HS-27A (cell line): ENCODE measurements at places on chromosomes 7 and 10.
A peak's percentile ranks its signal among the peaks of the same experiment; 100 is the strongest.

- DNase-seq: no peak
These were observed 31.5 kb downstream of the DNAJB12 start for GRCh38 chr10:72323108-72323749.

DNA sequence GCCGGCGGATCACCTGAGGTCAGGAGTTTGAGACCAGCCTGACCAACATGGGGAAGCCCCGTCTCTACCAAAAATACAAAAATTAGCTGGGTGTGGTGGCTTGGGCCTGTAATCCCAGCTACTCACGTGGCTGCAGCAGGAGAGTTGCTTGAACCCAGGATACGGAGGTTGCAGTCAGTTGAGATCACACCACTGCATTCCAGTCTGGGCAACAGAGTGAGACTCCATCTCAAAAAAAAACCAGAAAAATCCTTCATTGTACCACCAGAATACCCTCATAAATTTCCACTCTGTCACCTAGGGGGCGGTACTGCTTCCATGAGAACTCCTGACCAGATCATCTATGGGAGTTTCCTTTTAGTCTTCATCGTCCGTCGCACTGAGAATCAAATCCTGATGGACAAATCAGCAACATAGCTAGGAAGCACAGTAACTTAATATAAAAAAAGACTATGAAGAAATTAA is 225.8 kb upstream of the KLF14 start:
- DNase-seq: peak; percentile 78

DNA sequence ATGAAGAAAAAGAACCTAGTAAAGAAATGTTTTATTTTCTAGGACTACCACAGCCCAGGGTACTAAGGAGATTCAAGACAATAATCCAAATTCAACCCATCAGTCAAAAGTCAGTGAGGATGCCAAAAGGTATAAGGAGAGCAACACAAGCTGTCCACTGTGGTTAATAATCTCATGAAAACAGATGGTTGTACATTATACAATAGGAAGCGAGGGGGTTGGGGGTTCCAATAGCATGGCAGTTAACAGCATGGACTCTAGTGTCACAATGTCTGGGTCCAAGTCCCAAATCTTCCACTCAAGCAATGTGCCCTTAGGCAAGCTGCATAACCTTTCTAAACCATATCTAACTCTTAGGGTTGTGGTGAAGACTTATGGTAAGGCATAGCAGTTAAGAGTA is 35.1 kb downstream of the BRAF start:
- DNase-seq: no peak

GRCh38 chr10:30999070-30999712 is 32.5 kb downstream of the ZNF438 start:
- no peak for DNase-seq

- no peak for DNase-seq
These were observed 671.0 kb upstream of the FZD8 start for GRCh38 chr10:36313142-36313541.

DNA sequence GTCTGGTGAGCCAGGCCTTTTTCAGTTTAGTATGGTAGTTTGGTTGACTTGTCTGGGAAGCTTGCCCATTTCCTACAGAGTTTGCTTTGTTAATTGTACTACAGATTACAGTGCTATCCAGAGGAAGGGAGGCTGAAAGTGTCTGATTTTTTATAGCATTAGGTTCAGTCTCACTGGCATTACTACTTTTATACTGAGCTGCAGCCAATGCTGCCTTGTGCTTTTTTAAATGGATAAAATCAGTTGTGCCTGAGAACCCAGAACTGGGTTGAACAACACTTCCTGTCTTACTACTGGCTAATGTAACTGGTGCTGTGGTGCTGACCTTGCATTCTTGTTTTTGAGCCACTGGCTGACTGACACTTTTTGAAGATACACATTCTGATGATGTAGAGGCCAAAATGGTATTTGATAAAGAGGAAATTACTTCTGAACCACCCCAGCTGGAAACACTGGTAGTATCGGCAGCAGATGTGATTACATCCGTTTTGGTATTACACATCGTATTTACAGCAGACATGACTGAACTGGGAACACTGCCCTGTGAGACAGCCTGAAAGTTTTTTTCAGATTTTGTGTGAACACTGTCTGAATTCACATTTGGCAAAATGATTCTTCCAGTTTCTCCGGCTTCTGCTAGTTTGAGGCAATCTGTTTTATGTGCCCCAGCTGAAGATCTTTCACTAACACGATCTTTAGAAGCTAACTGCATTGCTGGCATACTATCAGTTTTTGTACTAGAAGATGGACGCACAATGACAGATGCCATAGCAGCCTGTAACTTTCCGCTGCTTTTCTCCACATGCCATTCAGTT is 74.1 kb downstream of the NRBF2 start:
- DNase-seq: no peak

DNA sequence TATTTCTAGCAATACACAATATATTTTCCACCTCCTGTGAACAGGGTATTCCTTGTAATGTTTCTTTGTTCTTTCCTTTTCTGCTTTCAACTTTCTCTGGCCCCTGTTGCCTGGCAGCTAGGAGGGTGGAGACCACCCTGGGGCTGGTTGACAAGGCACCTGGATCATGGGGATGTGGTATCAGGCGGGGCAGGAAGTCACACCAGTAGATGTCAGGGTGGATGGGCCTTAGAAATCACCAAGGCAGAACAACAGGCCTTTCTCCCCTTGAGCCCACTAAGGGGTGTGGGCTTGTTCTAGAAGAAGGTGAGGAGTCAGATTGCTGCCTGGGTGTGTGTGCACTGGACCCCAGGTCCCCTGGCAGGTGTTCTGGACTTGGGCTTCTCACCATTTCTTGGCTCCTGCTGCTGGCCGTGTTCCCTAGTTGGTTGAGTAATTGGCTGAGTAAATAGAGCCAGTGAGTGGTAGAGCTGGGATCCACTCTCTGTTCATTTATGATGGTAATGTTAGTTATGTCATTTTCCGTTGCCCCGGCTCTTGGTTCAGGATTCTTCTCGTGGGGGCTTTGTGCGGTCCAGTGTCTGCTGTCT is 24.9 kb downstream of the ZNF783 start:
- no peak for DNase-seq

- DNase-seq: no peak
These were observed 66.3 kb downstream of the CREB5 start for GRCh38 chr7:28478656-28479055.

- DNase-seq: no peak
These were observed 37.2 kb downstream of the FAM149B1 start for GRCh38 chr10:73205081-73205480.

DNA sequence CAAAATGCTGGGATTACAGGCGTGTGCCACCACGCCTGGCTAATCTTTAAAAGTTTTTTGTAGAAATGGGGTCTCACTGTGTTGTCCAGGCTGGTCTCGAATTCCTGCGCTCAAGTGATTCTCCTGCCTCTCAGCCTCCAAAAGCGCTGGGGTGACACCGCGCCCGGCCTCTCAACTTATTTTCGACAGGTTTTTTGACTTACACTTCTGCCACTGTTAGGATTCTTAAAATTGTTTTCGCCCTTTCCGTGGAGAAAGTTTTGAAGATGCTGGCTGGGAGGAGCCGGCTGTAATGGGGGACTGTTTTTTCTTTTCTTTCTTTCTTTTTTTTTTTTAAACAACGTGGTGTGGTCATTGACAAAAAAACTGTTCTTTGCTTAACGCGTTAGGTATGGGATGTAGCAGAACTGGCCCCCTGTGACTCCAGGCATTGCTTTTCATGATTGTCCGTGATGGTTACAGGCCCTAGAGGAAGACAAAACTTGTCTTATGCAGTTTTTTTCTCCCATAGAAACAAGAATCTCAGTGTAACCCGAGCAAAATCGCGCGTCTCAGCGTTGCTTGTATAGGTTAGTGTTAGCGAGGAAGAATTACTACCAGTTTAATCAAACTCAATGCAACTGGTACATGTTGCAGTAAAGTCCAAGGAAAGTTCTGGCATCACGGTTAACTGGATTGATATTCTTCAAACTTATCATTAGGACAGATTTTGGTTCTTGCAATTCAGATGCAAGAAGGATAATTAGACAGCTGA is 72.2 kb downstream of the DAGLB start:
- DNase-seq: no peak

DNA sequence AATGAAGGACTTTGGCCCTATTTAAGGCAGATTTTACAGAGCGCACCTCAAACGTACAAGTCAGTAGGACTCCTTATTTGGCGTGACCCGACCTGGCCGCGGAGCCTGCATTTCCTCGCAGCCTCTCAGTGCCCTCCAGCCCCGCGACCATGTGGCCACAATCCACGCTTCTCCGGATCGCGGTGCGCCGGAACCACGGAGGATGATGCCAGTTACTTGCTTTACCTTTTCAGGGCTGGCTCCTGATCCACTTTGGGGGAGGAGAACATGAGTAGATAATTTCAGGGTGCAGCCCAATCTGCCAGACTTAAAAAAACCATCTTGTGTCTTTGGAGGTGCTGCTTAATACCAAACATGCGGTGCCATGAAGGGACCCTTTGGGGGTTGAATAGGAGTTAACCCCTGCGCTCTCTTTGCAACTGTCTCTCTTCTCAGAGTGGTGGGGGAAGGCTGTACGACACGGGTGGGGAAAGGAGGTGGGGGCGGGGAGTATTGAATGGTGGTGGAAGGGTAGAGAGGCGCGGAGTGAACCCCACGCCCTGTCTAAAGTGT is 1.5 kb downstream of the FRAT1 start:
- DNase-seq: no peak

DNA sequence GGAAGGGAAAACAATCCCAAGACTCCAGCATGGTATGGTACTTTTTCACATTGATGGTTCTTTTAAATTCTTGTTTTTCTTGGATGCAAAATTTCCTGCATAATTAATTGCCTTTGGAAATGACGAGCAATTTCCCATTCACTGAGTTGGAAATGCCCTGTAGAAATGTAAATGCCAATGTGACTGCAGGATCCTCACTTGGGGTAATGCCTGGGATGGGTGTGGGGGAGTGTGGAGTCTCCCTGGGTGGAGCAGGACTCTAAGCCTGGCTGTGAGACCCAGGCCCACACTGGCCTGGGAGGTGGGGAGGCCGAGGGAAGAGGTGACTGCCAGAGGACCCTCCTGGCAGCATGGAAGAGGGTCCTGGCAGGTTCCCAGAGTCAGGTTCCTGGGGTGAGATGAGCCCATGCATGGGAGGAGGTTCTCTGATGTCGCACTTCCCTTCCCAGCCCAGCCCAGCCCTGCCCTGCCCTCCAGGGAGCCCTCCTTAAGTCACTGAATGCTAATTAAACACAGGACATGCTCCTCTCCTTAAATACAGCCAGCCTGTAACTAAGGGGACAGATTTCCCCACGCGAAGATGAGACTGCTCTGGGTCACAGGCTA is 157.9 kb downstream of the GFRA1 start:
- no peak for DNase-seq

DNA sequence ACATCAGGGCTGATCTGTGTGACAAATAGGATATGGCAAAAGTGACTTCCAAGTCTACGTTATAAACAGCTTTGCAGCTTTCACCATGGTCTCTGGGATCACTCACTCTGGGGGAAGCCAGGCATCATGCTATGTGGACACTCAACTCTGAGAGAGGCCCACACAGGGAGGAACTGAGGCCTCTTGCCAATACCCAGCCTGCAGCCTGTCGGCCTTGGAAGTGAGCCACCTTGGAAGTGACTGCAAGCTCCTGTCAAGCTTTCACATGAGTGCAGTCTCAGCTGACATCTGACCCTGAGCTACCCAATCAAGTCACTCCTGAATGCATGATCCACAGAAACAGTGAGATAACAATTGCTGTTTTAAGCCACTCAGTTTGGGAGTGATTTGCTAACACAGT is 56.5 kb downstream of the MMRN2 start:
- DNase-seq: no peak

GRCh38 chr10:13658871-13659685 is 72.3 kb downstream of the PRPF18 start:
- no peak for DNase-seq

DNA sequence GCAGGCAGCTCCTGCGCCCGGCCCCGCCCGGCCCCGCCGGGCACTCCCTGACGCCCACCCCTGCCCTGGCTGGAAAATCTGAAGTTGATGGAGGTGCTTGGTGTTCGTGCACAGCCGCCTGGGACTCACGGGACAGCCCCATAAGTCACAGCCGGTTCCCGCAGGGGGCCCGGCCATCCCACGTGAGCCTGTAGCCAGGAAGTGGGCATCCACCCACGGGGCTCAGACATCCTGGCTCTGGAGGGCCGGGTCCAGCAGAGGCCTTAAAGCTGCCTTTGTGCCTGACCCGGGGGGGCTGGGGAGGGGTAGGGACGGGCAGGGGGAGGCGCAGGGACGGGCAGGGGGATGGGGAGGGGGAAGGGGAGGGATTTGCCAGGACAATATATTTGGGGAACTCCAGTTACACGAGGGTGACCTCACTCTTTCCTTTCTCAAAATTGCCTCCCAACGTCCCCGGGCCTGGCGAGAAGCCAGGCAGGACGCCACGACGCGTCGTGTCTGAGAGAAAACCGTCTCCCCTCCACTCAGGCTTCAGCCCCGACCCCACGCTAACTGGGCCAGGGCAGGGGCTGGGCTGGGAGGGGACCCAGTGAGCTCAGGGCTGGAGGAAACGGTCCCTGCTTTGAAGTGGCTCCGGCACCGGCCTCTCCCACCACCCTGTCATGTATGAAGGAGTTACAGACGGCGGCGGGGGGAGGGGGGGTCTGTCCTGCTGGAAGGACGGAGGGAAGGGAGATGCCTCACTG is 82.1 kb upstream of the PDGFA start:
- DNase-seq: no peak

- DNase-seq: peak; percentile 24
These were observed 213.1 kb downstream of the CHRM2 start for GRCh38 chr7:137081321-137082093.

GRCh38 chr10:82190432-82191260 is 315.7 kb downstream of the NRG3 start:
- DNase-seq: no peak

- DNase-seq: no peak
These were observed 49.1 kb downstream of the NCAPG2 start for GRCh38 chr7:158655507-158655906.

DNA sequence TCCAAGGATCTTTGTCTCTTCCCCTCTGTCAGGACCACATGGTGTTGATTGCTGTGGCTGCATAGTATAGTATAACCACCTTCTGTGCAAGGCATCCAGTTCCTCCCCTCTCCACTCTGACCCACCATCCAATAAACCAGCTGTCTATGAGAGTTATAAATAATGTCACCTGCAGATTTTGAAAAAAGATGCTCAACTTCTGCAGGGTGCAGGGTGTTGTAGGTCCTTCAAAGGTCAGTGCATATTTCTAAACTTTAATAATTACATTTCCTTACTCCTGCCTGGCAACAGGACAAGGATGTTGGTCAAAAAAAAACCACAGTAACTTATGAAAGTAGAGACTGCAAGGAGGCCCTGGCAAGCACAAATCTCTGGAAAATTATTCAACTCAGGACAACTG is 166.2 kb downstream of the PKD1L1 start:
- no peak for DNase-seq

- DNase-seq: no peak
These were observed 7.1 kb downstream of the CPA5 start for GRCh38 chr7:130351791-130352090.

GRCh38 chr10:104036069-104036384 is 49.7 kb downstream of the COL17A1 start:
- no peak for DNase-seq

GRCh38 chr7:51349820-51350545 is 33.4 kb upstream of the COBL start:
- DNase-seq: no peak

GRCh38 chr7:107622429-107622828 is 38.2 kb upstream of the SLC26A4 start:
- no peak for DNase-seq
